CD4-positive, alpha-beta T cell treated with Interleukin-17A for 4 hours (primary cell): ENCODE measurements at places on chromosomes 7 and 10.
A peak's percentile ranks its signal among the peaks of the same experiment; 100 is the strongest.

DNA sequence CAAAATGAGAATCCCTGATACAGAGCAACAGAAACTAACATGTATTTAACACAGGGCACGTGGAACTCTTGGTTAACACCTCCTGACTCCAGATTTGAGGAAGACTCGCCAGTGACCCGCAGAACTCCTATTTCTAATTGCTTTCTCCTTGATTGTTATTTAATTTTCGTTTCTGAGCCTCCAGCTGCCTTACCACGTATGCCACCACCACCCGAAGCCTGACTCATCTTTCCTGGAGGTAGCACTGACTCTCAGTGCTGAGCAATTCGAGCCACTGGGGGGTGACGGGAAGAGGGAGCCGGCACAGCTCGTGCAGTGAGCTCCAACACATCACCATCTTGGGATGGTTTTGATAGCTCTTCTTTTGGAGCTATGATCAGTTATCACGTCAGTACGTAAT is 273.9 kb upstream of the MGMT start:
- no peak for DNase-seq

DNA sequence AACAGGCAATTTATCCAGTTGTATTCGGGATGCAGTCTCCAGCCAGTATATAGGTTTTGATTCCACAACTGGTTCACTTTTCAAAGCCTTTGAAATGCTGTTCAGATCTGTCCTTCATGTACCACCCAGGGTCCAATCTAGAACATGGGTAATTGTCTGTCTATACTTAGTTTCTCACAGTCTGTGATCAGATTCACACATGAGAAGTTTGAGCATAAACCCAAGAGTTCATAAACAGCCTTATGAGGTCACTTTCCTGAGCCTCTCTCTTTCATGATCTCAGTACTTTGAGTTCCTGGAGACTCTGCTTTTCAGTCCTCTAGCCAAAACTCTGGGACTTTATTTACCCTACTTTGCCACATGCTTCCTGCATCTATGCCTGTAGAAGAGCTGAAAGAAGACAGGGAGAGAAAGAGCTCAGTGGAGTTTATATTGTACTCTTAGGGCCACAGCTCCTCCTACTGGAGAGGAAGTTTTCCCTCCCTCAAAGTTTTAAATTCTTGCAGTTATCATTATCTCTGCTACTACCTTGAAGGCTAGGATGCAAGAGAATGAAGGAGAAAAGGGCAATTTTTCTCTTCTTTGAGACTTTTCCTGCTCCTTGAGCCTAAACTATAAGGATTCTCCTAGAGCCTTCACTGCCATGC is 172.0 kb downstream of the ZEB1 start:
- peak; percentile 18 for DNase-seq

- no peak for DNase-seq
These were observed 236.6 kb downstream of the ELMO1 start for GRCh38 chr7:37212051-37212450.

DNA sequence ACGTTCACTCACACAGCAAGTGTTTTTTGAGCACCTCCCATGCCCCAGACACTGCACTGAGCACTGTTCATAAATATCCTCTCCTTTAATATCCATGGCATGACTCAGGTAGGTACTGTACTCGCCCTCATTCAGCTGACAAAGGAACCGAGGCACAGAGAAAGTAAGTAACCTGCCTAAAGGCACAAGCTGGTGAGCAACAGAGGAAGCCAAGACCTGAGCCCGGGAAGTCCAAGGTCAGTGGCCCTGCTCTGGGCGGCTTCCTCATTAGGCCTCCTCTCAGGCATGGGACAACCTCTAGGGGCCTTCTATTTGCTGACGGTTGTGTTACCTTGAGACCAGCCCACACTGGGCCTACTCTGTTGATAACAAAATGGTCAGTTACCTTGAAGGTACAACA is 45.1 kb upstream of the EZH2 start:
- DNase-seq, result no peak

GRCh38 chr10:11144626-11145494 is 127.2 kb downstream of the CELF2 start:
- DNase-seq, result peak; percentile 16

GRCh38 chr7:121797657-121798452 is 75.1 kb upstream of the PTPRZ1 start:
- no peak for DNase-seq

DNA sequence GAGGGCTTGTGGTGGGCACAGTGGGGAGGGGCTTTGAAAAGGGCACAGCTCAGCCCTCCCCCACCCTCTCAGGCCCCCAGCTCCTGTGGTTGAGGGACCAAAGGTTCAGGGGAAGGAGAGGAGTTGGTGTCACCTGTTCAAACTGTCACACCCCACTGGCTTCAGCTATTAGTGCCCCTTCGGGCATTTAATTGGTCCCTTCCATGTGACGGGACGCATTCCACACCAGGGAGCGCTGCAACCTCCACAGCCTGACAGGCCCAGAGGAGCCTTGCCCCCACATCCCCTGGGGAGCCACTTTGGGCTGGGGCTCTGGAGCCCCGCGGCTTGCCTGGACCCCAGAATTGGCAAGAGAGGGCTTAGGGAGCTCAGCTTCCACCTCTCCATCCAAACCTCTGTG is 75.7 kb downstream of the C10orf105 start:
- no peak for DNase-seq

- DNase-seq, result no peak
These were observed 544.1 kb downstream of the SORCS3 start for GRCh38 chr10:105185161-105185560.

- no peak for DNase-seq
These were observed 187.8 kb downstream of the GNAT3 start for GRCh38 chr7:80324032-80324431.

DNA sequence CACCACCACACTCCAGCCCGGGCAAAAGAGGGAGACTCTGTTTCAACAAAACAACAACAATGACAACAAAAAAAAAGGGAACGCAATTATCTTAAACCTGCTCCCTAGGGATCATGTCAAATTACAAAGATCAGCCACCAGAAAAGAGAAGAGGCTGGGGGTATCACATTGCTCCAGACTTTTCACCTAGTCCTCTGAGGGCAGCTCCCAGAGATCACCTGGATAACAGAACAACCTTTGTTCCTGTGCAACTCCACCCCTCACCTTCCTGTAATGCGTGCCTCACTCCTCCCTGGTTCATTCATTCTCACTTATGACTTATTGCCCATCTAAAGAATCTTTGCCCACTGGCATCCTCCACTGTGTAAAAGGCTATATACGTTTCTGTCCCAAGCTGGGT is 31.8 kb downstream of the SVOPL start:
- DNase-seq, result no peak

DNA sequence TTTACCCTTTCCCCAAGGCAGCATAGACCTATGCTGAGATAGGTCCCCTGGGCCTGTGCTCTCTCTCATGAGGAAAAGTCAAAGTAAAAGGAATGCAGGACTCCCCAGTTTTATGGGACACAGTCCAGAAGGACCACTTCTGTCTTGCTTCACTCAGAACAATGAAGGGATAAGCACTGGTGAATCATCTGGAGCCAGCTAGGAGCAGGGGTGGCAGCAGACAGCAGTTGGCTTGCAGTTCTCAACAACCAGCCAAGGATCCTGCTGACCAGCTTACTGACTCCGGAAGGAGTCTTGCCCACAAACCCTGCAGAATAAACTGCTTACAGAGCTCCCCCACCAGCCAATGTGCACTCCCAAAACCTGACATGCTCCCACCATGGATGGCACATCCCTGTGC is 152.1 kb upstream of the GHITM start:
- DNase-seq, result no peak

DNA sequence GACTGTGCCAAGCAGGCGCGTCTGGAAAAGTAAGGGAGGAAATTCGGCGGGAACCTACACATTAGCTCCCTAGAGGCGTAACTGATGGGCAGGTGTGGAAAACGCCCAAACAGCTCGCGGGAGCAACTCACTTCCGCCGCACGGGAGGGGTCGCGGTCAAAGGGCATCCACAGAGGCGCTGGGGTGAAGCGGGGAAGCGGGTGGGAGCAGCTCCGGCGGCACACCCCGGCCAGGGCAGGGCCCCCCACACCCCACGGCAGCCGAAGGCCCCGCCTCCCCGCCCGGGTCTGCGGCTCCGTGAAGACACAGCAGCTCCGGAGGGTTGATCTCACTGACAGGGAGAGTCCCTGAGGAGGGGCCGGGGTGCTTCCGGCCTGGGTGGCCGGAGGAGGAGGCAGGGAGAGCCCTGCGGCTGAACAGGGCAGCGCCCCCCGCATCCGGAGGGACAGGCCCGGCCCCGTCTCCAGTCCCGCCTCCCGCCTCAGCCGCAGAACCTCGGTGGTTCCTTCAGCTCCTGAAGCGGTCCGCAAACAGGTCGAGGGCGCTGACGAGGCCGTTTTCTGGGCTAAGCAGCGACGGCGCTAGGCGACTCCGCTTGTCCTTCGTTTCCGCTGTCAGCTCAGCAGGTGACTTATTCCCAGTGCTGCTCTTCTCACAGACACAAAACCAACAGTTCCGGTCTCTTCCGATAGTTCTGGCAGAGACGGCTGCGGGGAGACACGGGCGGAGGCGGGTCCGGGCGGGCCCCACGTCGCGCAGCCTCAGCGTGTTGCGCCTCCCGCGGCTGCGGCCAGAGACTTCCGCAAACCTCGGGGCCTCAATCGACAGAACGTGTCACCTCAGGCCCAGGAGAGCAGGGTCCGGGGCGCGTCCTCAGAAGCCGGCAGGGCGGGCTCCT is 276.1 kb downstream of the DNAJB6 start:
- DNase-seq, result peak; percentile 82

DNA sequence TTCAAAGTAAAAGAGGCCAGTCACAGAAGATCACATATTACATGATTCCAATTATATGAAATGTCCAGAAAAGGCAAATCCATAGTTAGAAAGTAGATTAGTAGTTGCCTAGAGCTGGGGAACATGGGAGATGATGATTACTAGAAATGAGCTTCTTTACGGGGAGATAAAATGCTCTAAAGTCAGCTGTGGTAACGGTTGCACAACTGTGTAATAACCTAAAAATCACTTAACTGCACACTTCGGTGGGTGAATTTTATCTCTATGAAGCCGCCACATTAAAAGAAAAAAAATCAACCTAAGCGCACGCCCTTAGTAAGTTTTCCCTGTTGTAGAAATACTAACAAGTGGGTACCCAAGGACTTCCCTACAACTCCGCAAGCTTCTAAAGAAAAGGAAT is 15.9 kb downstream of the XRCC2 start:
- DNase-seq, result no peak
